ENCODE measurements at places on chromosomes 7 and 10.

GRCh38 chr7:21926448-21926847 lies 19.3 kb downstream of the CDCA7L start:
- no peak for DNase-seq

GRCh38 chr7:151429560-151430331 lies 10.2 kb downstream of the CRYGN start:
- peak; percentile 41 for DNase-seq

DNA sequence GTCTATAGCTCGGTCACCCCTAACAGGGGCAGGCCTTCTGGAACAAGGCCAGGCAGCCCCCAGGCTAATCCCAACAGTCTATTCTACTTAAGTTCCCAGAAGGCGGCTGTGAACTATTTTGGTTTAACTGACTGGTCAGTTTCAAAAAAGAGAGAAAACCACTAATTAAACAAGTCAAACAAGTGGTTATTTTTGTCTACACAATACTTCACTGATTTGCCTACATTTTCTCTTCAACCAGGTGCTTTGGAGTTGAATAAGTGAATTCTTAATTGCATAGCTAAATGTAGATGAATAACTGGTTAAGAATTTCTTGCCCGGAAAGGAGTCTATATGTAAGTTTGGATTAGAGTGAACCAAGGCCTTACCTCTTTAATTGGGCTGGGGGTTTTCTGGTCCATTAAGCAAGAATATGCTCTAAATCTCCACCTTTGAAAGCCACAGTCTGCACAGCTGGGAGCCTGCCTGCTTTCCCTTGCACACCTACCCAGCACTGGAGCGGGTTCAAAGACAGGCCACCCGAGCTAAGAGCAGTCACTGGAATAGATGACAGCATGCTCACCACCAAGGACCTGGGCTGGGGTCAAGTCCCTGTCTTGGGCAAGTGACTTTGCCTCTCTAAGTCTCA lies 70.4 kb downstream of the TBXAS1 start:
- DNase-seq = no peak

GRCh38 chr7:155274633-155275355 lies 22.9 kb upstream of the INSIG1 start:
- DNase-seq = no peak

DNA sequence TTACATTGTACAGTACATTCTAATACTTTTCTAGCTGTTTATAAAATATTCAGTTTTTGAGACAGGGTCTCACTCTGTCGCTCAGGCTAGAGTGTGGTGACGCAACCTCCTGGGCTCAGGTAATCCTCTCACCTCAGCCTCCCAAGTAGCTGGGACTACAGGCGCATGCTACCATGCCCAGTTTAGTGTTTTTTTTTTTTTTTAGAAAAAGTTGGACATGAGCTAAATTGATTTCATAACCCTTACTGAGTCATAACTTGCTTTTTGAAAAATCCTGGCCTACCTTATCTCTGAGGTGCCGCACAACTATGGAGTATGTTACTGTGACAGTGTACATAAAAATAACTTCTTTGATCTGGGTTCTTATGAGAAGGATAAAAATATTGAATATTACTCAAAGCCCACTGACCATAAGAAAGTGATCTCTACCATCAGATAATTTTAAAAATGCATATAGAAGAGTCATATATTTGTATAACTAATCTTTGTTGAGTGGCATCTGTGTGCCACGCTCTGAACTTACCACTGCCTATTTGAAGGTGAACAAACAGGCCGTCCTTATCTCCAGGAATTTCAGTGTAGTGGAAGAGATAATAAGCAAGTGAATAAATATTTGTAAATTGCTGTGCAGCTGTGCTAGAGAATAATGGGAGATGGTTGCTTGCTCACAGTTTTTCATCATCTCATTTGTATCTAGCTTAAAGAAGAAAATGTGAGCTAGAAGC lies 73.2 kb downstream of the PPP1R9A start:
- peak; percentile 4 for DNase-seq

GRCh38 chr7:71984348-71984747 lies 427.8 kb downstream of the CALN1 start:
- DNase-seq = no peak

- DNase-seq = peak; percentile 37
These were observed 87.5 kb upstream of the ANLN start for GRCh38 chr7:36301914-36302771.

GRCh38 chr10:72068901-72069446 lies 19.4 kb downstream of the SPOCK2 start:
- no peak for DNase-seq

- no peak for DNase-seq
These were observed 27.3 kb upstream of the ITGB1 start for GRCh38 chr10:32985341-32985764.

DNA sequence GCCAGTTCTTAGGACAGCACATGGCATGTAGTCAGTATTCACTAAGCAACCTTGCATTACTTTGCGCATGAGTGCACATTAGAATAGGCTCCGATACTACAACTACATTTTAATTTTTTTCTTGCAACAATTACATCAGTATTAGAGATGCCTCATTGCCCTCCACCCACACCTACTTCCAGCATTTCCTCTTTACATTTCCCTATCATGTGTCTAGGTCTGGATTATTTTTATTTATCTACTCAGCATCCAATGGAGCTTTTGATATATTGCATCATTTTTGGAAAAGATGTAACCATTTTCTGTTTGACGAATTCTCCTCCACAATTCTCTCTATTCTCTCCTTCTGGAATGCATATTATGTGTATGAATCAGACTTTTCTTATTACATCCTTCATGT lies 258.2 kb upstream of the GLI3 start:
- DNase-seq = peak; percentile 69

DNA sequence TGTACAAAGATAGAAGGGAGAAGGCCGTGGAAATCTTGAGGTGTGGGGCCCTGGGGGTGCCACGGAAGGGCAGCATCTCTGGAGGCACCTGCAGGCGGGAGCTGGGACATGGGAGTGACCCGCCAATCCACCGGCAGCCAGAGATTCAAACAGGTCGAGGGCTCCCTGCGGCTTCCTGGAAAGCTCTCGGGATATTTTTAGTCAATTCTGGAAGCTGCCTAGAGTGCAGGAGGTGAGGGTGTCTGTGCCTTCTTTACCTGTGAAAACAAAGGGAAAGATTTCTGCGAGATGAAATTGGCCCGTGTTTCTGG lies 16.6 kb downstream of the MNX1 start:
- no peak for DNase-seq

DNA sequence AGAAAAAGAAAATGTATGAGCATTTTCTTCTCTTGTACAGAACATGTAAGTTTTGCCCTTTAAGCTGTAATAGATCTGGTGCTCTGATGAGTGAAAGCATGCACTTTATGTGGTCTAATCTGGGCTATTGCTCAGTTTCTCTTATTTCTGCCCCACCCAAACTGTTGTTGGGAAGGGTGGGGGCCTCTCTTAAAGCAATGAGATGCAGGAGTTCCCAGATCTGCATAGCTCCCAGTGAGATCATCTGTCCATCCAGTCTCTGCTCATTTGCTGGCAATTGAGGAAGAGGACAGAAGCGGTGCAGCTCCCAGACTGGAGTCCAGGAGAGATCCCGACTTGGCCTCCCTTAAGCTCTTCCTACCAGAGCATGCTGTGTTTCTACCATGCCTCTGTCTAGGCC lies 114.9 kb upstream of the SORCS3 start:
- no peak for DNase-seq

DNA sequence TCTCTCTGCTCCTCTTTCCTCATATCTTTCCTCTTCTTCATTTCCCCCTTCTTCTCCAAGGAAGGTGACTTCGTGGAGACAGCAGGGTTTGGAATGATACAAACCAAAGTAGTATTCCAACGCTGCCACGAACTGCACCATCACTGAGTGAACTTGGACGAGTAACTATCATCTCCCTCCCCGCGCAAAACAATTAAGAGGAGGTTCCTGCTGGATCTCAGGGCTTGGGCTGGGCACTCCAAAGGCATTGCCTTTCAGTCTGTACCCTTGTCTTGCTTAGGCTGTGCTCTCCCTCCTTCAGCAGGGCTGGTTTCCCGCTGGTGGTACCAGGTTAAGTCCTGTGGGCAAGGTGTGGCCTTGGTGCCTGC lies 790 bp upstream of the PITX3 start:
- no peak for DNase-seq

DNA sequence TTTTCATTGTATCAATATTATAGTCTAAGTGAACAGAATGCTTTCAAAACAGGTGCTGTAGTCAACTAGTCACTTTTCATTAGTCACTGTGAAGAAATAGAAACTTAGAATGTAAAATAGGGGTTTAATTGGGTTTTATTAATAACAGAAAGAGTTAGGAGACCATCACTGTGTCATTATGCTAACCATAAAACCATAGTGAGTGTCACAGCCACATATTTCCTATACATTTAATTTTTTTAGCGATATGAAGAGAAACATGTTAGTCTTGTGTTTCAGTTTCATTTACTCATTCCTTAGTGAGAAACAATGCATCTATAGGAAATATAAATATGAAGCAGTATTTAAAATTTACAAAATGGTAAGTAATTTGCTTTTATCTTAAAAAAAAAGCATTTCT lies 22.2 kb downstream of the SPAG6 start:
- DNase-seq = no peak

DNA sequence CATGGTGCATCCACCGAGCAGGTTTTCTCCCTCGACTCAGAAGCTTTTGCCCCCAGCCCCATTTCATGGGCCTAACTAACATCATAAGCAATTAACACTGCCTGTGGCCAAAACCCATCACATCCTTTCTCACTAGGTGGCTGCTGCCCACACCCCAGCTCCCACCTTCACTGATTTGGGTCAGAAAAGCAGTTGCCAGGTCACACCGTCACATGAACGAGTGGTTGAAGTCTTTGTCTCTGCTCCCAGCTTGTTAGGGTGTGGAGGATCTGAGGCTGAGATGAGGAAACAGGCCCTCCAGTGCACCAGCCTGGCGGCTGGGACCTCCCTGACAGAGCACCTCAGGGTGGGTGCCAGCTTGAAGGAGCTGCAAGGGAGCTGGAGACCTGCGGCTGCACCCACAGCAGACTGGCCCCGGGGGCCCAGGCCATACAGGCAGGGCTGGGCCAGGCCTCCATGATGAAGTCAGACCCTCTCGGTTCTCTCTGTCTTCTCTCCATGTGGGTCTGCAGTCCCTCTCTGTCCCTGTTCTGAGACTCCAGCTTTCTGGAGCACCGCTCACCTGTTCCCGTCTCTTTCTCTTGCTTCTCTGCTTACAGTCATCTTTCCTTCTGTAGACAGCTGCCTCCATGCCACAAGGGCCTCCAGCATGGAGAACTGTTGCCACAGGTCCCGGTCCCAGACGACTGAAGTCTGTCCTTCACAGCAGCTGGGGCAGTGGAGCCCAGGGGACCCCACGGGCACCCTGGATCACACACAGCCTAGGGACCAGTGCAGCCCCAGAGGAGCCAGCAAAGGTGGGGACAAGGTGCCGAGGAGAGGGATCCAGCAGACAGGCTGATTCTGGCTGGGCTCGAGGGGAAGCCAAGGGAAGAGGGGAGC lies 13.8 kb upstream of the INPP5A start:
- no peak for DNase-seq

GRCh38 chr10:3180355-3181025 lies 7.9 kb upstream of the PITRM1 start:
- DNase-seq = no peak

- no peak for DNase-seq
These were observed 55.4 kb upstream of the DNAJB6 start for GRCh38 chr7:157281221-157281998.

DNA sequence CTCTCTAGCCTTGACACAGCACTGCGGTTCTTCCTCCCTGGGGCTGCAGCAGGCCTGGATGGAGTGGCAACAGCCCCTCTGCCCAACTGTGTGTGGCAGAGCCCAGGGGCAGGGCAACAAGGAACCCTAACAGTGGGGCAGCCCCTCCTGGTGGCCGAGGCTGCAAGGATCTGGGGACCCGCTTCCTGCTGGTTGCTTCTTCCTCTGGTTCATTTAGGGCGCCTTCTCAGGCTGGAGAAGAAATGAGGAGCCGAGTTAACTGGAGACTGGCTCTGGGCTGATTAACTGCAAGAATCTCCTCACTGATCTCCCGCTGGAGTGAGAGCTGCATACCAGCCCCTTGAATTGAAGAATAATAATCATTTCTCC lies 80.1 kb upstream of the EMX2 start:
- DNase-seq = no peak

DNA sequence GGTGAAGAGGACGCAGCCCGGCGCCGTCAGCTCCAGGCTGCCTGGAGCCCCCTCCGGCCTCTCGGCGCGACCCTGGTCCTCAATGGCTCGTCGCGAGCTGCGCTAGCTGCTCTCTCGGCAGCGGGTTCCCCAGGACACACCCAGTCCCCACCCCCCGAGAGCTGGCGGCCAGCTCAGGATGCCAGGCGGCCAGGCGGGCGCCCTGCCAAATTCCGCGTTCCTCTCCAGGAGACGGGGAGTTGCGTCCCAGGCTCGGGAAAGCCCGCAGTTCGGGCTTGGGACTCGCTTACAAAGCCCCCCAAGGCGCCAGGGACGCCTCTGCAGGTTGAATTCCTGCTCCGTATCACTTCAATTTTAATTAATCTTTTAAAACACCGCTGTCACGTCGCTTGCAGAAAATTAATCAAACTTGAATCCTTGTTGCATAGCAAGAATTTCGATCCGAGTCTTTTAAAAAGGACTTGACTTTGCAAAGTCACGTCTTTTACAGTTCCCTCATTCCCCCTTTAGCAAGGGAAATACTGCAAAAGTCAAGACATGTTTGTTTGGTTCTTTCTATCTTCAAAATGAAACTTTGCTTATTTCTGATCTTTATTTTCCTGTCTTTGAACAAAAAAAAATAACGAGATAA lies 28.2 kb downstream of the SKIDA1 start:
- peak; percentile 73 for DNase-seq

- DNase-seq = no peak
These were observed 567.8 kb upstream of the NRG3 start for GRCh38 chr10:81306971-81307782.

GRCh38 chr10:21870849-21871248 lies 132.7 kb downstream of the DNAJC1 start:
- DNase-seq = no peak

DNA sequence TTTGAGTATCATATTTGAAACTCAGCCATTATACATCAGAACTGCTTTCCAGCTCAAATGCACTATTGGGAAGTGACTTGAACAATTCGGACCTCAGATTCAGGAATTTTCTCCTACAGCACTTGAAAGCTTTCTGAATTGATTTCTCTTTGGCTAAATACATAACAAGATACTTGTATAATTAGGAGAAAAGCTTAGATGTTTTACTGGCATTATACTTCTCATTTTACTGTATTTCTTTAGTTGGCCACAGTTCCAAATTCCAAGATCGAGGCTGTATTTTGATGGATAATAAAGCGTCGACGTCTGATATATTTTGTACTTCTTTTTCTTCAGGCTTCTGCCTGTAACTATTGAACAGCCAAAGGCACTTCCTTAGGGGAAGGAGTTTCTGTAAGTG lies 26.7 kb upstream of the LYZL2 start:
- no peak for DNase-seq

Data from fibroblast of mammary gland (primary cell).